ENCODE measurements at places on chromosomes 3 and 15.

GRCh38 chr3:76131396-76132153 is 346.2 kb upstream of the ZNF717 start:
- DNase-seq: no peak

- no peak for DNase-seq
Observed at GRCh38 chr3:100761211-100761942, 52.1 kb downstream of the TFG start.

DNA sequence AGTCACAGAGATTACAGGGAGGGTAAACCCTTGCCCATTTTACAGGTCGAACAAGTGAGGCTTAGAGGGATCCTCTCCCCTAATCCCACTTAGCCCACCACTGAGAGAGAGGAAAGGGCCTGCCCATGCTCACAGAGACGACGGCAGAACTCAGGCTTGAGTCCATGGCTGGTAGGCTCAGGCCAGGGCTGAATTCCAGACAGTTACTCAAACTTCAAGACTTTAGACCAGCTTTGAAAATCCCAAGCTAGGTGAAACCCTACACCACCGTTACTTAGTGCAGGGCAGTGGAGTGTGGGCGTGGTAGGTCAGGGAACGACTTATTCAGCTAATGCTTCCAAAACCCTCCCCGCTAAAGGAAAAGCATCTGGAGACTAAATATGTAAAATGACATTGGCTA is 16.4 kb downstream of the GRIP2 start:
- DNase-seq: no peak

- no peak for DNase-seq
Observed at GRCh38 chr3:160735826-160736225, 20.2 kb upstream of the PPM1L start.

- no peak for DNase-seq
Observed at GRCh38 chr3:115099986-115100571, 47.0 kb downstream of the ZBTB20 start.

All from LoVo (cell line).